Mesenteric fat pad (tissue), 1 donor: ENCODE measurements at places on chromosomes 5 and 9.

DNA sequence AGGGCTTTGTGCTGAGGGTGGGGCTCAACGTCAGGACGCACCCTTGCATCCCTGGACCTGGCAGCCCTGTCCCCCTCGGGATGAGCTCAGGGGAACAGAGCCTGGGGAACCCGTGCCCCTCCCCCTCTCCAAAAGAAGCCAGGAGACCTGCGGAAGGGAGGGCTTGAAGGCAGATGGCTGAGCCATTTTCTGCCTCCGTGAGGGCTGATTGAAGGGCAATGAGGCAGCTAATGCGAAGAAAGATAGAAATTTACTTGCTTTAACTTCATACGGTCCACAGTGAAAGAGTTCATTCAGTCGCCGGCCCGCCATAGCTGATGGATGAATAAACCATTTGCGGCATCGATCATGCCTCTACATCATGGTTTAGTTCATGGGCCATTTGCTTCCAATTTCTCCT, 28.8 kb downstream of the ASS1 start:
- no peak for DNase-seq

DNA sequence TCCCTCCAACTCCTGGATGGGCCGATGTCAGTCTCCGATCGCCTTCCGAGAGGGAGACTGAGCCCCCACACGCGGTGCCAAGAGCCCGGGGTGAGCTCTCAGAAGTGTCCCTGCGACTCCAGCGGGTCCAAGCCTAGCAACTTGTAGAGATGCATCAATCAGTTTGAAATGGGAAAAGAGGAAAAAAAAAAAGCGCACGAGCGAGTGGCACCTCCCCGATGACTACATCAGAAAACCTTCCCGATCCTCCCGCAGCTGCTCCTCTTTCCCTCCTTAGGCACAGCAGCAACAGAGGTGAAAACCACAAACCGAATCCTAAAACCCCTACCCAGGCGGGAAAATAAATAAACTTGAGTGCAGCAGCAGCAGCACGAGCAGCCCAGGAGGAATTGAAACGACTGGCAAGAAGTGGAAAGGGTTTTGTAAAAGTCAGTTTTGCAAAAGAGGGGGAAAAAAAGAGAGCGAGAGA, 1.0 kb upstream of the EFNA5 start:
- DNase-seq: no peak

DNA sequence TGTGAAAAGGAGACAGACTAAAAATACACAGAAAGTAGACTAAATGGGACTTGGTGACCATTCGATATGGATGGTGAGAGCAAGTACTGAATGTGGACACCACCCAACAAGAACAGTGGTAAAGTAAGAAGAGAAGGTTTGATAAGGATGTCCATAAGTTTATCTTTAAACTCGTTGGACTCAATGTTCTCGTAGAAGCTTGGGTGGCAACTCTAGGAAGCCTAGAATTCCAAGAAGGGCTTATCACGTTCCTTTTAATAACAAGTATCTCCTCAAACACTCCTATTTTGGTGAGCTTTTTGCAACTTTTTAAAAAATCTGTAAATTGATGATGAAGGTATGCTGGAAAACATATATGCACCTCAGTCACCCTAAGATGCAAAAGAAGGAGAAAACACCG, 108.6 kb upstream of the CDH6 start:
- DNase-seq: no peak

DNA sequence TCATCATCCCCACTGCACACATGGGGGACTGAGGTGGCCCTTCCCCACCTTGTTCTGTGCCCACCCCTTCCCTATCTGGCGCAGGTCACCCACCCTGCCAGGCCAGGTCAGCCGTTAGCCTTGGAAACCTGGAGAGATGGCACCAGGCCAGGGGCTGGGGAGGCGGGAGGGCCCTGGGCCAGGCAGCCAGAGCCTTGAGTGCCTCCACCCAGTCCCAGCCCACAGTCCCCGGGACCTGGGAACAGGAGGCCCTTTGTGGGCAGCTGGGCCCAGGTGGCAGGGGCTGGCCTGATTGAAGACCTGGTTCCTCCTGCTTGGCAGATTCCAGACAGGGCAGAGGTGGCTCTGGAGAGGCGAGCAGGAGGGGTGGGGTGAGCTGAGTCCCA, 70.6 kb downstream of the LRSAM1 start:
- no peak for DNase-seq

GRCh38 chr9:90926936-90927335, 125.3 kb downstream of the SYK start:
- no peak for DNase-seq

DNA sequence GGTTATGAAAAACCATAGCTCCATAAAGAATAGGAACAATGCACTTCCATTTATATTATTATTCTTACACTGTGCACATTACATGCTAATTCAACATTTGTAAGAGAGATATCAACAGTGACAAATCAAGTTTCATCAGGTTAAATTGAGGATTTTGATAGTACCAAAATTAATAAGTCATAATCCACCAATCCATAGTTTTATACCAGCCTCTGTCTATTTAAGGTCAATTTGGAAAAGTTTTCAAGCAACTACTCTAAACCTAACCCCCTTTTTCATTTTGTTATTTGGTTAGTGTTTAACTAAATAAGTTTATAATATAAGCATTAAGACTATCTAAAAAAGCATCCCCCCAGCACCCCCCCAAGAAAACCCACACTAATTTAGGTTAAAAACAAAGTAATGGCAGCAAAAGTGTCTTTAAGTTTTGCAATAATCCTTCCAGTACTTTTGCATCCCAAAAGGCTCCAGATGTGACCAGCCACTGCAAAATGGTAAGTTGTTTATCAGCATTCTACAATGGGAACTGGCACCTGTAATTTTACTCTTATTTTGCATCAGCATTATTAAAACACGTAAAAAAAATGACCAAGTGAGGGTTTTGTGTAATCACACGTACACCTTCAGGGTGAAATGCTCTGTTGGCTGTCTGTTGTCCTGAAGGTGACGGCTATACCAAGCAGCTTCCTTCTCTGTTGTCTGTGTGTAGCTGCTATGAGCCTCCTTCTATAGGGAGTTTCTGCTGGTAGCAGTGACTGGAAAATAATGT, 36.8 kb upstream of the SSBP2 start:
- DNase-seq: no peak

- DNase-seq: no peak
Observed at GRCh38 chr5:1494780-1495524, 28.8 kb downstream of the LPCAT1 start.

GRCh38 chr5:157670662-157671591, at the start of gene C5orf52:
C5orf52 (plus strand) TSS chr5:157671533; CDS start chr5:157671615, 82 bp downstream.
- no peak for DNase-seq

DNA sequence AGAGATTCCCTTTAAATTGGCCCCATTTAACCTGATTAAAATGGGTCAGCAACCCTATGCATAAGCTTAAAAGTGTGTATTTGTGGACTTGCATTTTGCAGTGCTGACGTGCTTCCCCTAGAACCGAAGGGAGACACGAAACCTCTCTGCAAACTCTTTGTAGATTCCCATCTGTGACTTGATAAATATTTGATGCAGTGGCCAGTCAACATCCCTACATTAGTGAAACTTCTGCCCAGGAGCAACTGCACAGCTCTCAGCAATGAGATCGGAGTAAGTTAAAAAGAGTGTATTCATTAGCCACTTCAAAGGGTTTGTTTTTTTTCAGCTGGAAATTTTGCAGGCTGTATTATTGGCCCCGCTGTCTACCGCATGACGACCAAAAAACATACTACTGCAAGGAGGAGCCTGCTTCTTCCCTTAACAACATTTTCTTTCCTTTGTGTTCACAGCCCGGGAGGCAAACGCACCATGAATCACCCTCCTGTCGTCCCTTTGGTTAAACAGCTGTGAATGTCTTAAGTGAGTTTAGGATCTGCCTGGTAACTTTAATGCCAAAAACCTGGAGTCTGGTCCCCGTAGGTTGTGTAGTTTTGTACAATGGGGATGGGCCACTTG, 38.0 kb upstream of the TCERG1 start:
- DNase-seq: no peak
